ENCODE measurements at places on chromosomes 4 and X.

DNA sequence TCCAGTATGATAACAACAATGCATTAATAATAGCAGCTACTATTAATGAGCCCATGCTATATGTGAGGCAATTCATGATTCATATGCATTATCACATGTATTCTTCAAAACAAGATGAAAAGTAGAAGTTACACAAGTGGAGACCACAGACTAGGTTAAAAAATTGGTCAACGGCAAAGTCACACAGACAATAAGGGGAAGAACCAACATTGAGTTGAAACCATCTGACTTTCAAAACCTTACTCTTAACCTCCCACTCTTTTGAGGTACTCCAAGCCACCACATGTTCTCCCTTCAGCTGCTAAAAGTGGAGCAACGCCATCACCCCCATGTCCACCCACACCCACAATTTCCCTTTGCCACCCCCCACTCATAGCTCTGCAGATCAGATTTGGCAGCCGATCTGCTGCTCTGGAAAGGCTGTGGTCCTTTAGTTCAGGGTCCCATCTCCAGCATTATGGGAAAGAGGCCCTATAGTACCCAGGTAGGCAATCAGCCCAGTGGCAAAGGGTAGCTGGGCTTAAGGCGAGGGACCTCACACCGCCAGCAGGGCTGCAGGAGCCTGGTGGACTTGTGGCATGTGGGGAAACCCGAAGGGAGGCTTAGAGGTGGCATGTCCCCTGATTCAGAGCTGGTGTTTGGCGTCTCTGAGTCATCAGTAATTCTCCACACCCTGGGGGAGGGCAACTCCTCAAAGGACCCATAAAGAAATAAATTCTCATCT lies 33.5 kb upstream of the CYBB start:
- peak; percentile 59 for DNase-seq

- DNase-seq = peak; percentile 74
Measured at GRCh38 chrX:40153345-40154249, 55.8 kb upstream of the BCOR start.

DNA sequence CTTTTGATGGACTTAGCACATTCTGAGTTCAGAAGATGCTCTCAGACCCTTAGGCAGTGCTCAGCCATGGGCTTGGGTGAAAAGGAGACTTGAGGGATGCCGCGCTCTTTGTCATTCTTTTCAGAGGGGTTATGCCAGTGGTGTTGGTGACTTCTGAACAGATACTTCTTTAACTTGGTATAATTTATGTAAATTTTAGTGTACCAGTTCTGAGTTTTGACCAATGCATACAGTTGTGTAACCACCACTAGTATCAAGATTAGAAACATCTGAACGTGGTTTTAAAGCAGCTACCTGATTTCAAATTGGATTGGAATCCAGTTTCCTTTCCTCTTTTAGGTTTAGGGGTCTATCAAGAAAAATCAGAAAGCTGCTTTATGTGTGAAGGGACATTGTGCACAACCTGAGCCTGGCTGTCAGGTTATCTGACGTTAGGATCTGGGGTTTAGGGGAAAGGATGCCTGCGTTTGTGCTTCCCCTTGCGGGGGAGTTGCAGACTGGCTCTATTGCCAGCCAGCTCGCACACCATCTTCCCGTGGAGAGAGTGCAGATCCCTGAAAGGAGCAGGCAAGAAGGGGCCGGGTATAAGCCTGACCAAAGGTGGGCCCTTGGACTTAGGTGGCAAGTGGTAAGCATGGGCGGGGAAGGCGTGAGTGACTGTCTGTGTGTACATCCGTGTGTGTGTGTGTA lies 19.0 kb downstream of the SMS start:
- no peak for DNase-seq

GRCh38 chrX:134542485-134542884 lies 82.5 kb downstream of the HPRT1 start:
- DNase-seq = no peak

- no peak for DNase-seq
Measured at GRCh38 chr4:39451423-39452023, 7.2 kb downstream of the RPL9 start.

DNA sequence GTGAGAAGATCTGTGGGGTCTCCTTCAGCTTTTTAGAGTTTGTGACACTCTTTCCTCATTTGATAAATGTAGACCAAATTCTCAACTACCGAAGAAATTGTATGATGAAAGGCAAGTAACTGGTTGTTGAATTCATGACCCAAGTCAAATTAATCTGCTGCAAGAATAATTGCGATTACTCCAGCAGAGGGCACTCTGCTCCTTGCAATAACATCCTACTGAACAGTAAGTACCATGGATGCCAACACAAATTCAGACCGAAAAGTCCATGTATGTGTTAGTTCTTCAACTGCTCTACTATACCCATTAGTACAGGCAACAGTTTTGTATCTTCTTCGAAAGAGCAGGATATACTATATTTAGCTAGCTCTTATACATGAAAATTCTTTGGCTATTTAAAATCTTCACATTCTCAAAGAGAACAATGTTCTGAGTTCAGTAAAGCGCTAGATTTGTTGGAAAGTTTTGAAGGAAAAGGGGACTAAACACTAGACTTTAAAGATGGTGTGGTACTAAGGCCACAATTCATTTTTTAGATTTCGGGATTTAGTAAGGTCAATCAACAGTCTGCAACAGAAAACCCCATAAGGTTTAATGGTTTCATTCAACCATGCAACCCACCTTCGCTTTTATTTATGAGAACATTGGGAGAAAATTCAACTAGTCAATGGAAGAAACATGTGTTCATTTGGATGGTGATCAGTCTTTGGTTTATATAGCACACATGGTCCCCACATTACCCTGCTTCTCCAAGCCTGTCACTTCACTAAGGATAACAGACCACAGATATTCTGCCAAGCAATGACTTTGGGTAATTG lies 105.4 kb upstream of the TBC1D9 start:
- peak; percentile 59 for DNase-seq

DNA sequence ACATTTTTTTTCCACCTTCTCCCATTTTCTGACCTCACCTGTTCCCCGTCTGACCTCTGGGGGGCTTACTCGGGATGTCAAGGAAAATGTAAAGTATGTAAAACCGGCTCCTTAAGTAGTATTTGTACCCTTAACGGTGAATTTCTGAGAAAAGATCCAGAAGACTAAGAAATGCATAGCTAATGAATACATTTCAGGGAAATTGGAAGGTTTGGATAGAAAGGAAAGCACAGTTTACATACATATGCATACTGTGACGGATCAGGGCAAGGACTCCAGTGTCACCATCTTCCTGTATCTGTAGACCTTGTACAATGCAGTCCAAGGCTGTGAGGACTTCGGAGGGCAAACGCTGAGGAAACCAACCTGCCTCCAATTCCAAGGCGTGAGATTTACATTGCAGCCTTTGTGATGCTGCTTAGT lies 2185.9 kb upstream of the TENM3 start:
- DNase-seq = no peak

DNA sequence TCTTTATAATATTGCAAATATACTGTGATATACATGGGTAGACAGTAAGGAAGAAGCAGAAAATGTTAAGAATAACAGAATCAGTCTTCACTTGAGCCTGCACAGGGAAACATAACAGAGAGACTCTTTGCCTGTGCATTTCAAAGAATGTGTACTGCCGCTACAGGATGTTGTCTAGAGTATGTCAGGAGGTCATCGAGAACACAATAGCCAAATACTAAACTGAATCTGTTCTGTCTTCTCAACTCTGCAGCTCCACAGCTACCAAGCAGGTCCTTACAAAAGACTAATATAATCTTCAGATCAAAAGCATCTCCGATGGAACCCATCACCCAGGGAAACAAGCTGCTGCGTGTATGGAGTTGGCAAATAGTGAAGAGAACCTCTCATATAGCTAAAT lies 471.5 kb downstream of the PCDH10 start:
- no peak for DNase-seq

DNA sequence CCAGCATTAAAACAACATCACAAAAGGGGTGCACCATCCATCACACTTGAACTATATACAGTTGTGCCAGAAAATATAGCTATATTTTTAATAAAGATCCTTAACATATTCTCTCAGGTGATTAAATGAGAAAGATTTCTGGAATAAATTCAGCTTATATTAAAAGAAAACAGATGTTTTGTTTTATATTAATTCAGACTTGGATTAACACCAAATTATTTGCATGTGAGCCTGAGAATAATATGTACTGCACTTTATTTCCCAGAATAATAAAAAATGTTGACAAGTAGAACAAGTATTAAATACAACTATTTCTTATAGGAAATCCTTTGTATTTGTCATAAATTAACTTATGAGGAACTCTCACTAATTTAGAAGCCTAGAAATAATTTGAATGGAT lies 1467.4 kb downstream of the RAPGEF2 start:
- no peak for DNase-seq

GRCh38 chr4:19675172-19675811 lies 576.4 kb upstream of the SLIT2 start:
- DNase-seq = no peak

GRCh38 chrX:50704360-50704759 lies 109.6 kb downstream of the SHROOM4 start:
- no peak for DNase-seq

DNA sequence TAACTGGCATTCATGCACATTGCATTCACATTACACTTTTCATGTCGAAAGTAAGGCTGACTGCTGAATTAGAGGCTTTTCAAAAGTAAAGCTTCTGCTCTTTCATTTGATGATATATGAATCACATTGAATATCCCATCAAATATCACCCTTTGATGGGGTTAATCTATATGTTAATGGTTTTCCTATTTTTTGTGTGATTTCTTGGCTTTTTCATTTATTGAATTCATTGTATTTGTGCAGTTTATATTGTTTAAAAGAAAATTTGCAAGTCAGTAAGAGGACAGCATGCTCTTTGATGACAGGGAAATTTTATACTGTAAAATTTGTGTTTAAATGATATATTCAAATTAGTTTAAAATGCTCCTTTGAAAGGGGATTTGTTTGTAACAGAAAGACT lies 344.1 kb downstream of the PCDH10 start:
- no peak for DNase-seq

GRCh38 chr4:102633100-102633499 lies 127.7 kb downstream of the MANBA start:
- no peak for DNase-seq

- DNase-seq = peak; percentile 57
Measured at GRCh38 chr4:40466789-40467188, 131.7 kb downstream of the CHRNA9 start.

DNA sequence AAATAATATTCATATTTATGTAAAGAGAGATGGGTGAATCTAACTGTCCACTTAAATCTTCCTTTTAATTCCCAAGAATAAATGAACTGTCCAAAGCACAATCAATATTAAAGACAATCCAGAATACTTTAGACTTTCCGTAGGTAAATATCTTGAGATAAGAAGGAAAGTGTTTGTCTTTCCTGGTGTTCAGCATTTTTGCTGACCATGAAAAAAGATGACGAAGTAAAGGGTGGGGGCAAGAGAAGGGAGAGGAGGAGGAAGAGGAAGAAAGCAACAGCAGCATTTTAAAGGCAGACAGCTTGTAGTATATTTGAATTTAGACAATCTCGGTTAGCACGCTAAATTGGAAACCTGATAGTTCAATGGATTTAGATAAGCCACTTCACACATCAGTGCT lies 498.2 kb downstream of the KCNIP4 start:
- no peak for DNase-seq

DNA sequence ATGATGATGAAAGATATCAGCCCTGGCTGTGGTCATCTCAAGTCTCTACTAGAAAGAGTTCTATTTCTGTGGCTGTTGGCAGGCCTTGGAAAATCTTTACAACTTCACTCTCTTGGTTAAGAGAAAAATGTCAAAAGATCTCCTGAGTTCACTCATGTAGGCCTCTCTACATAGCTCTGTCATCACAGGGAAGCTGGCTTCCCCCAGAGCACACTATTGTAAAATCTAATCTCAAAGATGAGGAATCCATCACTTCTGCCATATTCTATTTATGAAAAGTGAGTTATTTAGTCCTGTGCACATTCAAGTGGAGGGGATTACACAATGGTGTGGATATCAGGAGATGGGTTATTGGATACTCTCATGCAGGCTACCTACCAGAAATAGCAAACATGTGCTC lies 388.4 kb upstream of the HS3ST1 start:
- no peak for DNase-seq

GRCh38 chrX:123581586-123581985 lies 151.3 kb downstream of the THOC2 start:
- no peak for DNase-seq

DNA sequence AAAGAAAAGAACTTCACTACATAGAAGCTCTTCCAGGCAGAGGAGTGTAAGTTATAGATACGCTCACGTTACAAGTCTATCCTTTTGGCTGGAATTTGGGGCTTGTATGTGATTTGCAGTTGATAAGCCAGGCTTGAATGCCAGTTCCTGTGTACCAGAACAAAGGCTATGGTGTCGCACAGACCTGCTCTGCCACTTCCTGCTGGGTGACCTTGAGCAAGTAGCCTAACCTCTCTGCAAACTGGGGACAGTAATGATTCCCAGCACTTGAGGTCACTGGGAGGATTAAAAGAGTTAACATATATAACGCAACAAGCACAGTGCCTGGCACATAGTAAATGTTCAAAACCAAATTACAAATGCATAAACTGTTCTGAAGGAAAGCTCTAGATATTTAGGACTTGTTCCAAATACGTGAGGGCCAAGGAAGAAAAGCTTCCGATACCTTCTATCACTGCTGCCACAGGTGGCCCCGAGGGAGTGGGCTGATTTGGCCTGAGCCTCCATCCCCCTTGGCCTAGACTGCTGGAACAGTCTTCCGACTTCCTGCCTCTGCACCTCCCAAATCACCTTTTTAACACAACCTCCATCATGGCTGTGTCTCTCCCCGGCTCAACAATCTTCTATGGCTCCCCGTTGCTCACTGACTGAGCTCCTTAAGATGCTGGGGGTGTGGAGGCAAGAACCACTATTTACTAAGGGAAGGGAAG lies 1.3 kb upstream of the SOWAHD start:
- peak; percentile 40 for DNase-seq

GRCh38 chr4:121484633-121485032 lies 103.8 kb upstream of the QRFPR start:
- DNase-seq = peak; percentile 40

DNA sequence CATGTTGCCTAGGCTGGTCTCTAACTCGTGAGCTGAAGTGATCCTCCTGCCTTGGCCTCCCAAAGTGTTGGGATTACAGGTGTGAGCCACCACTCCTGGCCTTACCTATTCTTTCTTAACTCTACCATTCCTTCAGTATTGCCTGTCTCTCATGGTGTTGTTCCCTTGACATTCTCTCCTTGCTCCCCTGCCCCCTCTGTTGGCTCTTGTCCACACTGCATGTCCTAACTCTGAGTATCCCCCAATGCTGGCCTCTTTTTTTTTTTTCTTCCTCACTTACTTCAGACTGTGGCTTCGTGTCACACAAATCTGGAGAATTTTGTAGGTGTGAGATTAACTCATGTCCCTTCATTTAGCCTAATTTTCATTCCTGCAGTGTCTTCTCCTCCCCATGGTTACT lies 22.9 kb upstream of the FRMPD4 start:
- no peak for DNase-seq
